ENCODE measurements at places on chromosomes 11 and 22.

DNA sequence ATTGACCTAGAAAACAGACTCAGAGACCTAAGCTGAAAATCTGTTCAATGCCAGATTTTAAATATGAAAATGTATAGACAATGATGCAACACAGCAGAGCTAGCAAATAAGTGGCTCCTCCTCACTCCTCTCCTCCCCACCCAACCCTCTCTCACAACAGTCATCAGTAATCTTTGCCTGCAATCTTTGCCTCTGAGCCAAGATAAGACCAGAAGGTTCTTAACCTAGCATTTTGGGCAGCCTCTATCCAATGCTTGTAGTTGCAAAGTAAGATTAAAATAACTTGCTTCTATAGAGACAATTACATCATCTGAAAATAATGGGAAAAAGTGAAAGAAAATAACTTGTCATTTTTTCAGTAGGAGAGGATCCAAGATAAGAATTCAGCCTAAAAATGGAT, 117.3 kb downstream of the PARVA start:
- DNase-seq, result no peak

DNA sequence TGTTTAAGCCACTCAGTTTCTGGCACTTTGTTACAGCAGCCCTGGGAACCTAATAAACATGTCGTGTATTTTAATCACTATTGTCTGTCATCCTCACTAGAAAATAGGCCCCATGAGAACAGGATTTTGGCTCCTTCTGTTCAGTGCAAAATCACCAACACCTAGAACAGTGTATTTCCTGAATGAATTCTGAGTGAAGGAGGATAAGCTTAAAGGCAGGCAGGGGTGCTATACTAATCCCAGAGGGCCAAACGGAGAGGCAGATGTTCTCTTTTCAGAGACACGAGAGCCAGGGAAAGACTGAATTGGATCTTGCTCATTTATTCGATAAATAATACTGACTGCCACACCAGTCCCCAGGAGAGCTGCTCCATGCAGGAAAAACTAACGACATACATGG, 10.4 kb downstream of the SMCO4 start:
- DNase-seq, result no peak

- no peak for DNase-seq
These were observed 17.3 kb downstream of the PACSIN2 start for GRCh38 chr22:42997582-42998090.

DNA sequence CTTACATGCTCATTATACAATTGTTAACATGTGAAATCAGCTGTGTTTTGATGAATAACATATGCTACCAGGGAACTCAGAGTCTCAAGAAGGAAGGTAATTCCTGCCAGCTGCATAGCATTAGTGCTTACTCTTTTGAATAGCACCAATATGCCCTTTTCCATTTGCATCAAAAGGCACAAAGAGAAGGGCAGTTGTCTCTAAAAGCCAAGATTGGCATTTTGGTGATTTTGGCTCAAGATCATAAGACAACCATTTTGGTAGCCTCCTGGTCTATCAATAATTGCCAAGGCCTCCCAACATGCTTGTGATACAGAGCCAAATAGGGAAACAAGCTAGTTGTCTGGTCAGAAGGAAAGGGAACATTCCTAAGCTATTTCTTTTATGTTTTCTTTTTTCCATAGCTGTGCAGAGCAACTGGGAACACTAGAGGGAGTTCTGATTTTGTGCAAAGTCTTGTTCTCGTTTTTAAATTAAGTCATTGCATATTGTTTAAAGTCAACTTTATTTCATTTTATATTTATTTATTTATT, 416.7 kb upstream of the CHORDC1 start:
- peak; percentile 42 for DNase-seq

DNA sequence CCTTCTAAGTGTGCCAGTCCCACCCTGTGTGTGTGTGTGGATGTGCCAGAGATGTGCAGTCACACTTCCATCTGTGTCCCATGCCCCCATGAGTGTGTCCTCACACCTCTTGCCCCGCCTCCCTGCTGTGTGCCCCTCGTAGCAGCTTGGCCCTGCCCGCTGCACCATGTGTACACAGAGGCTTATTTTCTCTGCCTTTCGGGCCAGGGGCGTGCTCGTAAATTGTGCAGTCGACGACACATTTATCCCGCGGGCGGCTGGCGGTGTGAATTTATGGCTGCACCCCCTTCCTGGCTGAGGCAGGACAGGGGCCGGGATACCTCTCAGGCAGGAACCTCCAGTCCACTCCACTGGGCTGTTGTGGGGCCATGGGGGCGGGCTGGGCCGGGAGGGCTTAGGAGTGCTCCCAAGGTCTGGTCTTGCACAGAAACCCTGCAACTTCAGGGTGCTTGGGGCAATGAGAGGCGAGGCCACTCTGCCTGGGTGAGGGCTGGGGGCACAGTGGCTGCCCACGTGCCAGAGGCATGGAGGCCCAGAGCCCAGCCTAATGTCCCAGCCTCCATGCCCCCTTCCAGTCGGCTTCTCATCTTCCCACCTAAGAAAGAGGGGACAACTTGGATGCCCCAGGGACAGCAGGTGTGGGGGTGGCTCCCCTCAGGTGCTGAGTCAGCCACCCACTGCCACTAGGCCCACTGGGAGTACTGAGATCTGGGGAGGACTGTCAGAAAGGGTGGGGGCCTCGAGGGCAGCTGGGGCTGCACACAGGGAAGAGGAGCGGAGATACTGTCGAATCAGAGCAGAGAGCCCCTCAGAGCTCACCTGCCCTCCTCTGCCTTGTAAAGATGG, 12.5 kb downstream of the GP1BB start:
- DNase-seq, result no peak

DNA sequence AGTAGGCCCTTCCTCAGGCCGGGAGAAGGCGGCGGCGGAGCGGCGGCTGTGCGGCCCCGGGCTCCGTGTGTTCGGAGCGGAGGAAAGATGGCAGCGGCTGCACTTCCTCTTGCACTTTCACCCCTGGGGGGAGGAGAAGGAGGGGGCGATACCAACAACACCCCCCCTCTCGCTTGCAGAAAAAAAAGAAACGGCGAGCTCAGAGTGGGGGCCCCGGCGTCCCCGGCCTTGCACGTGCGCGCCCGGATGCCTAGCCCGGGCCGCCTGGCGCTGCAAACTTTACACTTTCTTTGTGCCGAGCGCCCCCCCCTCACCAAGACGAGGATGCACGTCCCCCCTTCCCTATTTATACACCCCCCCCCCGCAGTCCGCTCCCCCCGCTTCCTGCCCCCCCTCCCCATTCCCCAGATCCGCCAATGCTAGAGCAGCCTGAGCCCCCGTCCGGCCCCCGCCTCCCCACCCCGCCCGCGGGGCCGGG, at the start of gene PATZ1:
Gene PATZ1, minus strand, starts transcription at position 92 of the 478 bp plus-strand sequence. CDS start 744 bp downstream, outside the sequence.
- DNase-seq, result peak; percentile 85

GRCh38 chr22:36218648-36219193, 17.1 kb upstream of the APOL4 start:
- no peak for DNase-seq

GRCh38 chr11:69839516-69839915, 20.3 kb upstream of the FGF3 start:
- DNase-seq, result no peak

DNA sequence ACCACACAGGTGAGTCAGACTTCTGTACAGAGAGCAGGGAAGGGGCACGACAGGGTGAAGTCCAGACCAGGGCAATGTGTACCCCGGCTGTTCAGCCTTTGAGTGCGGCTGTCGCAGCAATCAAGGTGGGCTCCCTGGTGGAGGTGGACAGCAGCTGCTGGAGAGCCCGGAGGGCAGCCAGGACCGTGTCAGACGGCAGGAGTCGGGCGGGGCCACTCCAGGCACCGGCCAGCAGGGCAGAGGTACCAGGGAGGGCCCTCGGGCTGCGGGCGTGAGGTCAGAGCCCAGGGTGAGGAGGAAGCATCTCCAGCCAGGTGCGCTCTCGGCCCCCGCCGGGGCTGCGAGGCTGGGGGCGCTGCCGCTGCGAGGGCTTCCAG, 802 bp upstream of the PIM3 start:
- peak; percentile 49 for DNase-seq

- DNase-seq, result no peak
These were observed 11.2 kb upstream of the RBM4B start for GRCh38 chr11:66688561-66689534.

DNA sequence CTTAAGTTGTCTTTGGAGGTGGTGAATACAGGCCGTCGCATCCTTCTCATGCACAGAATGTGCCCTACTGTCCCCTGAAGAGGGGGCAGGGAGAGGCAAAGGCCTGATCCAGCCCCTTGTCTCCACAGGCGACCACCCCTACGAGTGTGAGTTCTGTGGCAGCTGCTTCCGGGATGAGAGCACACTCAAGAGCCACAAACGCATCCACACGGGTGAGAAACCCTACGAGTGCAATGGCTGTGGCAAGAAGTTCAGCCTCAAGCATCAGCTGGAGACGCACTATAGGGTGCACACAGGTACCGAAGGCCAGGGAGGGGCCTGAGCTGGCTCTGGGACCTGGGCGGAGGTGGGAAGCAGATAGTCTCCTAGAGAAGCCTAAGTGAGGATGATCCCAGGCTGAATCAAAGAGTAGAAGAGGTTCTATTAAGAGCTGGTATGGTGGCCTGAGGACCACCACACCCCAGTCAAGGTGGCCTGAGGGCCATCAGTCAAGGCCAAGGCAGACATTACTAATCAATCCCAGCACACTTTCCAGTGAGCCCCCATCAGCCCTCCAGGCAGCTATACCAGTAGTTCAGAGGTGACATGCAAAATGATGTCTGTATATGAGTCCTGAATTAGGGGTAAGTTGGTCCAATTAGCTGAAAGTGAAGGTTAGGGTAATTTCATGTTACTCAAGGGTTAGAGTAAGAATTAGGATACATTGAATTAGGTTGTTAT, 49.0 kb upstream of the NNMT start:
- no peak for DNase-seq

DNA sequence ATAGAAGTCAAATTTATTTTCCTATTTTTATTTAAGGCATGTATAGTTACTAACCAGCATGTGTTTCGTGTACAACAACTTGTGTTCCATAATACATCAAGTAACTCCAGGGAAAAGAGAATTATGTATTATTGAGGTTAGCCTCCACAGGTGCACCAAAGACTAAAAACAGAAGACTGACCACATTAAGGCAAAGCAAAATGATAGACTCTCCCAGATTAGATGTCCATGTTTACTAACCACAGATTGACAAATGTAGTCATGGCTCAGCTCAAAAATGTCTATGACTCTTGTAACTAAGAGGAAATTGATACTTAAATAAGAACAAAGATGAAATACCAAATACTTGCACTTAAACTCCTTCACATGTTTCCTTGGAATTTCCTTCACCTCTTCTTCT, 238.5 kb downstream of the METTL15 start:
- no peak for DNase-seq

DNA sequence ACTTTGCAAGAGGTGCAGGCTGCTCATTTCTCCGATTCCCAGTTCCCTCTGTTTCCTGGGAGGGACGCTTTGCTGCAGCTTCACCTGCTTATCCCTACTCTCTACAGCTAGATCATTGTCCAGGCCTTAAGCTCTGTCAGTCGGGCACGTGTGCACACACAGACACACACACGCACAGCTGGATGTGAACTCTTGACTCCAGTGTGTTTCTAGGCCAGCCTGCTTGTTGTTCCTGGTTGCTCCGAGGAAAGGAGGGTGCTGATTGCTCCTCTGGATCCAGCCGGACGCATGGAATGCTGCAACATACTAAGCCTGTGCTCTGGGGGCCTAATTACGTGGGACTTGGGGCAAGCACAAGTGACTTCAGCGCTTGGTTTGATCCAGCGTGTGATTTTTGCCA, 19.7 kb downstream of the ZNRF3 start:
- DNase-seq, result no peak

GRCh38 chr22:37235897-37236607, 8.0 kb downstream of the RAC2 start:
- no peak for DNase-seq

GRCh38 chr11:11793073-11793472, 48.7 kb upstream of the USP47 start:
- no peak for DNase-seq

DNA sequence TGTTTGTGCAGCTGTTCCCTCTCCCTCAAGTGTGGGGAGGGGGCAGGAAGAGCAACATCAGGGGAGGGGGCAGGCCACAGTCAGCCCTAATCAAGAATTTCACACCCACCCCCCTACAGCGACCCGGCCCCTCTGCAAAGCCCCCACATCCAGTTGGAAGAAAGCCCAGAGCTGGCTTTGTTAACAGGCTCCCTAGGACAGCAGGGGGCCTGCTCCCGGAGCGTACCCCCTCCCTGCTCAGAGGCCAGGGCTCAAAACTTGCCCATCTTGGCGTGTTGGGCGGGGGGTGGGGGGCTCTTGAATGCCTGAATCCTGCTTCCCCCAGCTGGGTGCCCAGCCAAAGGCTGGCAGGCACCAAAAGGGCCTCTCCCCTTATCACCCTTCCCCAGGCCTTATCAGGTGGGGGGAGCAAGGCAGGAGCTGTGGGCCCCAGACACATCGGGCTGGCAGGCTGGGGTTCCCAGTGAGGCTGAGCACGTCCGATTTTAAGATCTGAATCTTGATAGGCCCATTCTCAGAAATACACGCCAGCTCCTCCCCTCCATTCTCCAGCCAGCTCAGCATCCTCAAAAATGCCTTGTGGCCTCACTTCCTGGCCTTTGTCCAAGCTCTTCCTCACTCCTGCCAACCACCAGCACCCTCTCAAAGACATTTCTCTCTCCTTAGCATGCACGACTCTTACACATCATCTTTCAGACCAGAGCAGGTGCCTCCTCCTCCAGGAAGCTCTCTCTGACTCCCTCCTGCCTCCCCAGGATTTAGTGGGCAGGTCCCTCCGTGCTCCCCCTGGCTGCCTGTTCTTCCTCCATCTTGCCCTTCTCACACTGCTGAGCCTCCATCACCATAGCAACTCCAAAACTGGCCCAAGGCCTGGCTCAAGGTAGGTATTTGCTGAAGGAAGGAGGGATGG, 384.8 kb downstream of the MN1 start:
- peak; percentile 96 for DNase-seq

GRCh38 chr11:72798361-72798760, 4.5 kb upstream of the STARD10 start:
- DNase-seq, result no peak

GRCh38 chr11:123137431-123138224, 57.4 kb downstream of the CLMP start:
- peak; percentile 69 for DNase-seq

- peak; percentile 80 for DNase-seq
These were observed 983.3 kb downstream of the OPCML start for GRCh38 chr11:132549001-132549400.

DNA sequence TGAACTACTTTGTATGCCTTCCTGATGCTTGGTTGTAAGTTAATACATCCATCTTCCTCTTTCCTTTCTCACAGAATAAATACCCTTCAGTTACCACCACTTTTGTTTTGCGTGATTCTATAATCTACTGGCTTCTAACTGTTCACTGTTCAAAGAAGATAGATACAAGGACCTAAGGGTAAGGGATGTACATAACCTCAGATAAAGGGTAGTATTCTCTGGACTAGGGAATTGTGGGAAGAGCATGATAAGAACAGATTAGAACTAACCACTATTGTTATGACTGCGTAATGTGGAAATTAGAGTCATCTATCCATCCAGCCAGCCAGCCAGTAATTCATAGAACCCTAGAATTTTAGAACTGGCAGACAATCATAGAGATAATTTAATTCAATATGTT, 36.4 kb downstream of the MAP6 start:
- no peak for DNase-seq

- DNase-seq, result no peak
These were observed 10.5 kb downstream of the TOLLIP start for GRCh38 chr11:1298695-1299492.

GRCh38 chr11:61715867-61716266, 35.7 kb downstream of the DAGLA start:
- DNase-seq, result no peak

- no peak for DNase-seq
These were observed 45.3 kb downstream of the SMIM38 start for GRCh38 chr11:69201066-69201365.

GRCh38 chr22:30002861-30003486, 77.3 kb upstream of the HORMAD2 start:
- no peak for DNase-seq

All from astrocyte of the hippocampus (primary cell).